ENCODE measurements at places on chromosomes 2 and 18.
A peak's percentile ranks its signal among the peaks of the same experiment; 100 is the strongest.

- peak; percentile 75 for DNase-seq
Measured at GRCh38 chr2:134919341-134920210, 954 bp downstream of the CCNT2 start.

DNA sequence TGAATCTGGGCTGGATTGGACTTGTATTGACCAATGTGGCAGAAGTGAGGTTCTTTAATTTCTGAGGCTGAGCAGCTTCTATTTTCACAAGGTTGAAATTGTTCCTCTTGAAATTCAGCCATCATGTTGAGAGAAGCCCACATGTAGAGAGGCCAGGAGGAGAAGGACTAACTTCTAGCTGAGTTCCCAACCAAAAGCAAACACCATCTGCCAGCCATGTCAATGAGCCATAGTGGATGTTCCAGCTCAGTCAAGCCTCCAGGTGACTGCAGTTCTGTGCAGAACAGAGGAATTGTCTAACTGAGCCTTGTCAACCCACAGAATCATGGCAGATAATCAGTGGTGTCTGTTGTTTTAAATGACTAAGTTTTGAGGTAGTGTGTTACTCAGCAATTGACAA lies 110.6 kb upstream of the ACVR1 start:
- DNase-seq = no peak

GRCh38 chr2:39851251-39851650 lies 72.2 kb upstream of the THUMPD2 start:
- DNase-seq = no peak

DNA sequence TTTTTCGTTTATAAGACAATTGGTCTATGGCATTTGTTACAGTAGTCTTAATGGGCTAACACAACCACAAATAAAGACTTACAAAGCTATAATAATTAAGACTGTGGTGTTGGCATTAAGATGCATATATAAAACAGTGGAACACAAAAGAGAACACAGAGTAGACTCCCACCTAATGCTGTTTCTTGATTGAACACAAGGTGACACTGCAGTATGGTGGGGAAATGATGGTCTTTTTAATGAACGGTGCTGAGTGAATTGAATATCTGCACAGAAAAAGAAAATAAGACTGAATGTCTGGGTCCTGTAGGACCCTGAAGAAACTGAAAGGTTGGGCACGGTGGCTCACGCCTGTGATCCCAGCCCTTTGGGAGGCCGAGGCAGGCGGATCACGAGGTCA lies 1136.6 kb upstream of the NXPH2 start:
- no peak for DNase-seq

DNA sequence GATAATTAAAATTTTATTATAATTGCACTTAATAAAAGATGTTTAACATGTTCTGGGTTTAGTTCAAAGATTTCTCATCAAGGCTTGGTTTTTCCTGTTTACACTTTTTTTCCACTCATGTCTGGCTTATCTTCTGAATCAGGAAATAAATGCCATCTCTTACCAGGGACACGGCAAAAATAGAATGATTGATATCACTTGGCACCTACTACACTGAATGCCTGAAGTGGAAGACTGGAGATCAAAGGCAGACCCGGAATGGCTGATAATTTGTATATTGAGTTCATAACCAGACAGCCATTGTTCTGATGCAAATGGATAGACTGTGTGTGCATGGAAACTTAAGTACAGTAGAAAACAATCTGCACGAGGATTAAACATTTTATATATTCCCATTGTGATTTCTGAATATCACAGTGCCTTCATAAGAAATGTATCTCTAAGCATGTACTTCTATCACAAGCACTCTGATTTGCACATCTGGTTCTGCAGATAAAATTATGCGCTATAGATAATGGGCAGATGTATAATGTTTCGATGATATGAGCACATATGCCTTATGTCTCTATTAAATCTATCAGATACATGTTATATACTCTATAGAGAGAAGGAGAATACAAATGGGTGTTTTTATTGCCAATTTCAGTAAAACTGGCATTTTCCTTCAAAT lies 304.8 kb downstream of the RND3 start:
- DNase-seq = no peak

DNA sequence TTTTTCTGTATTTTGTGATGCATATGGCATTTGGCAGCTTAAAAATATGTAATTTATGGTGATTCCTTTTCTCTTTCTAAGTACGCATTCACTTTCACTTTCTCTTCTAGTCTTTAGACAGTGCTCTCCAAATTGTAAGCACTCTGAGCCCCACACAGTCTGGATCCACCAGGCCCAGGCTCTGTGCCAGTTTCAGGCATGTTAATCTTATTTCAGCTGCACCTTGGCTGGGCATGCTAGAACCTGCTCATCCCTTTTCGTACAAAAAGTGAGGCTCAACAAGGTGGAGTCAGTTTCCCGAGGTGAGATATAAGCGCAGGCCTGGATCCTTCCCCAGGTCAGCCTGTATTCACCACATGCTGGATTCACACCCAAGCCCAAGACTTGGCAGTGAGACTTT lies 203.9 kb downstream of the MTX2 start:
- peak; percentile 28 for DNase-seq

GRCh38 chr18:3179430-3180089 lies 40.2 kb downstream of the MYOM1 start:
- DNase-seq = no peak
